ENCODE measurements at places on chromosomes 11 and 22.

DNA sequence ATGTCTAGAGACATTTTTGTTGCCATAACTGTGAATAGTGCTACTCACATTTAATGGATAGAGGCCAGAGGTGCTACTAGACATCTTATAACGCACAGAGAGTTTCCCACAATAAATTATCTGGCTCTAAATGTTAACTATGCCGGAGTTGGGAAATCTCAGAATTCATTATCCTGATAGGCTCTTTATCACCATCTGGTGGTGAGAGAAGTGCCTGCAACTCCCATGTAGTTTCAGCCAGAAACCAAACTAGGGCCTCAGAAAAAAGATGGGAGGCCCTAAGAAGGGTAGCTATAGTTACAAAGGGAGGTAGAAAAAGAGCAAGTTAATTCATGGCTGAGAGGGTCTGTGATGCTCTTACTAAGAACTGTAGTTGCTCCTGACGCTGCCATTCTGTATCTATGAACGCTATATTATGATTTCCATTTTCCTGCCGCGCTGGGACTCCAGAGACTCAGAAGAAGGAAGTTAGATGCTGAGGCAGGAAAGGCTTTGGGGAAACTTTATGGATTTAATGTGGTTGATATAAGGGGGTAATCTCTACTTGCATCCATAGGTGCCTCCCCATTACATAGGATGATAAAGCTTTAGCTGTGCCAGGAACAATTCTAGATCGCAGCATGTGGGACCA, 22.9 kb upstream of the MRPL17 start:
- no peak for DNase-seq

DNA sequence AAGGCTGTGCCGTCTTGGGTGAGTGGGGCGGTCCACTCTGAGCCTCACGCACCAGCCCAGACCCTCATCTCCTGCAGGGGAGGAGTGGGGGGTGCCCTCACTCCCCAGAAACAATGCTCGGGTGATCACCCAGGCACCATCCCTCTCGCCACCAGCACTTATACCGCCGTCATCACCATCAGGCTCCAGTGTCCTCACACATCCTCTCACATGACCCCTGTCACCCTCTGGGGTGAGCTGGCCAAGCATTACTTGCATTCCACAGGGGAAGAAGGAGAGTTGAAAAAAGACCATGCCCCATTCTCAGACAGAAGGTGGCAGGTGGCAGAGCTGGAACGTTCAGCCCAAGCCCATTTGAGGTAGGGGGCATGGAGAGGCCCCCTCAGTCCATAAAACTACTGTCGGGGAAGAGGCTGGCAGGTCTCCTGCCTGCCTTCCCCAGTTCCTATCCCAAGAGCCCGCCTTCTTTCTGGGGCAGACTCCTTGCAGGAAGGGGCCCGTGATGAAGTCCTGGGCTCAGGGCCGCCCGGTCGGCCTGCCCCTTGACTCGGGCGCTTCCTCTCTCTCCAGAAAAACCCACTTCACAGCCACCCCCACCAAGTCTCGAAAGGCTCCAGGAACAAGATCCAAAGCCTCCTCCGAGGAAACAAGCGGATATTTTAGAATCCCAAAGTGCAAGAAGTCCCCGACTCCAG, 153.3 kb downstream of the DSCAML1 start:
- DNase-seq = no peak

DNA sequence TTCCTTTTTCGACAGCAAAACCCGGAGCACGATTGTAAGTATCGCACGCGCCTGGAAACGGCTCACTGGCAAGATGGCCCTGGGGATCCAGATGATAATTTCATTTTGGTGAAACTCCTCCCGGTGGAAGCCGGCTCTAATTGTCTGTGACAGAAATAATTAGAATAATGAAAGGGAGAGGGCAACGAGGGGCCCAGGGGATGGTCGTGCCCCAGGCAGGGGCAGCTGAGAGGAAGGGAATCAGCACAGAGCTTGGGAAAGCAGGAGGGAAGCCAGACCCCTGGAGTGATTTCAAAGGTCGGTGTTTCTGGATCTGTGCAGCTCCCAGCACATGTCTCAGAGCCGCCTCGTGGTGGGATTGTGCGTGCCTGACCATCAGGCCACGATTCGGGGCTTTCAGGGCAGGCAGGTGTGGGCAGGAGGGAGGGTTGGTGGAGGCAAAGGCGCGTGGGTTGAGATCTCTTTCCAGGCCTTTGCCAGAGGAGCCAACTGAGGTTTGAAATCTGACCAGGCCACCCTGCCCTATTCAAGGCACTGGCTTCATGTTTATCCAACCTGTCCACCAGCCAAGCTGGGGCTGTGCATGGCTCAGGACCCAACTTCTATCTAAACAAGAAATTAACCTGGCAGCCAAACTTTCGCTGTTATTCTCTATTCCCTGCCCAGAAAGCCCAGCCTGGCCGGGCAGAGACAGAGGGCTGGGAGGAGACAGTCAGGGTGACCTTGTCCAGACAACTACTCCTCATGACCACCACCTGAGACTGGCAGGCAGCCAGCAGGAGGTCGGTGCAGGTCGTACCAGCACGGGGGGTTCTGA, 27.8 kb downstream of the ANO1 start:
- no peak for DNase-seq

GRCh38 chr11:103940551-103940950, 95.9 kb upstream of the DDI1 start:
- DNase-seq = no peak

DNA sequence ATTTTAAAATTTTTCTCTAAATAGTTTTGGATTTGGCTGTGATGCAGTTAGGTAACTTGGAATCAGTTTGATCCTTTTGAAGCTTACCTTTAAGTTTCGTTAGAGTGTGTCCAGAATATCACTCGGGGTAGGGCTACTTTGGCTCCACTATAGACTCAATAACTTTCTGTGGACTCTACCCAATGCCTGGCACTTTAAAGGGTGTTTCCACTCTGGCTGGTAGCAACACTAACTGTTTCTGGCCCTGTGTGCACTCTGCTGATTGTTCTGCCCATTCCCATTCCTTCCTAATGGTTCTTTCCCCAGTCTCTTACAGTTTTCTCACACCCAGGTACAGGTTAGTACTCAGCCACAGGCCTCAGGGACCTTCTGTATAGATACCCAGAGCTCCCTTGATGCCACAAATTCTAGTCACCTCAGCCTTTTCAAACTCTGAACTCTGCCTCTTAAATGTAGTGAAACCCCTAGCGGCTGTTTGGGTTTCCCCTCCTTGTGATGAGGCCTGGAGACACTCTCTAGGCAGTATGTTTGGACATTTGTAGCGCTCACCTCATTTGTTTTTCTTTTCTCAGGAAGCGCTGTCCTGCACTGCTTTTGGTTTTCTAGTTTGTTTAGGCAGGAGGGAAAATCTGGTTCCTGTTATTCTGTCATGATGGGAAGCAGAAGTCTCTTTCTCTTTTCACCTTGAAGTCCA, 16.8 kb downstream of the CUL5 start:
- no peak for DNase-seq
